Activated CD4-positive, alpha-beta T cell treated with anti-CD3 and anti-CD28 coated beads, Interleukin-2, amount 50 U/mL, for 16 hours (primary cell): ENCODE measurements at places on chromosomes 12 and 14.

DNA sequence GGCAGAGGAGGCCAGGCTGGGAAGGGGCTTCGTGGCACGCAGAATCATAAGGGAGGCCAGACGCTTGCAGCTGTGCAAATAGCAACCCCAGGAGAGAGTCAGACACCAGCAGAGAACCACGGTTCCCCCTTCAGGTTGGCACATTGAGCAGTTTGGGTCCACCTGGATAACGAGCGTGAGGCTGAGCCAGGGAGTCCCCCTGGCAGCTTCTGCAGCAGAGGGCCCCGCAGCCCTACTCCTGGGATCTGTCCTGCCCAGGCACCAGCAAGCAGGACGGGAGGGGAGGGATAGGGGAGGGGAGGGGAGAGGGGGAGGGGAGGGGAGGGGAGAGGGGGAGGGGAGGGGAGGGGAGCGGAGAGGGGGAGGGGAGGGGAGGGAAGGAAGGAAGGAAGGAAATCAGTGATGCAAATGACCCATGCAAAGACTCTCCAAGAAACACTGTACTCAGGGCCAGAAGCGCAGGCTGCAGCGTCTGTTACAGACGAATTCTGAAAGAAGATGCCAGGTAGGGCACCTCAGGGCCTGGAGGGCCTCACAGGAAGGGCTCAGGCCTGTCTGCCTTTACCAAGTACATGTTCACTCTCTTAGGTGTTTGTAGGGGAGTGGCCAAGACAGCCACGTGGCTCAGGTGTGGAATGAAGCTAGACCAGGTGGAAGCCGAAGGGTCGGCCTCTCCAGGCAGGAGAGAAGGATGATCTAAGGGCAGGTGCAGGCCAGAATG lies 32.3 kb upstream of the MMP17 start:
- no peak for DNase-seq

DNA sequence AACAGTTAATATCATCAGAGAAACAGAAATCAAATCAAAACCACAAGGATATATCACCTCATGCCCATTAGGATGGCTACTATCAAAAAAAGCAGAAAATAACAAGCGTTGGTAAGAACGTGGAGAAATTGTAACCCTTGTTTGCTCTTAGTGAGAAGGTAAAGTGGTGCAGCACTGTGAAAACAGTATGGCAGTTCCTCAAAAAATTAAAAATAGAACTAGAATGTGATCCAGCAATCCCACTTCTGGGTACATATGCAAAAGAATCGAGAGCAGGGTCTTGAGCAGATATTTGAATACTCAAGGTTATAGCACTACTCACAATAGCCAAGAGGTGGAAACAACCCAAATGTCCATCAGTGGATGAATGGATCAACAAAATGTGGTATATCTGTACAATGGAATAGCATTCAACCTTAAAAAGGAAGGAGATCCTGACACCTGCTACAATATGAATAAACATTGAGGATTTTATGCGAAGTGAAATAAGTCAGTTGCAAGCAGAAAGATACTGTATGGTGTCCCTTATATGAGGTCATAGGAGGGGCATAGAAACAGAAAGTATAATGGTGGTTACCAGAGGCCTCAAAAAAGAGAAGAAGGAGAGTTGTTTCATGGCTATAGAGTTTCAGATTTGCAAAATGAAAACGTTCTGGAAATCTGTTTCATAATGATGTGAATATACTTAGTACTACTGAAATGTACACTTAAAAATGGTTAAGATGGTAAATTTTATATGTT lies 131.0 kb upstream of the EEA1 start:
- no peak for DNase-seq

DNA sequence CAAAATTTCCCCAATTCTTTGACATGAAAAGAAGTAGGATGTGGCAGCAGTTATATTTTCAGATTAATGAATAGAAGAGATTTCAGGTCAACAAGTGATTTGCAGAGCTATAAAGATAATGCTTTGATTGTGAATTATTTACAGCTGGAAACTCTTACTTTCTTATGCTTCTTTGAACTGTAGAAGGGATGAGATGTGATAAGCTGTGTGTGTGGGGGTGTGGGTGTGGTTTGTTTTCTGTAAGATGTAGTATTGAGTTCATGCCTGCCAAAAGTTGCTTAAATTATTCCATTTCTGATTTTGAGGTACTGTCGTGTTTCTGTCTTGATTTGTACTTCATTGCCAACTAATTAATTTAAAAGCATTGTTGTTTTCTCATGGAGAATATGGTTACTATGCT lies 22.7 kb downstream of the AEBP2 start:
- no peak for DNase-seq

- DNase-seq = no peak
Observed at GRCh38 chr12:55074806-55075205, 51.4 kb upstream of the OR9K2 start.

- DNase-seq = no peak
Observed at GRCh38 chr12:98769068-98769467, 124.0 kb downstream of the APAF1 start.

GRCh38 chr12:118336123-118336522 lies 36.6 kb downstream of the TAOK3 start:
- DNase-seq = no peak

DNA sequence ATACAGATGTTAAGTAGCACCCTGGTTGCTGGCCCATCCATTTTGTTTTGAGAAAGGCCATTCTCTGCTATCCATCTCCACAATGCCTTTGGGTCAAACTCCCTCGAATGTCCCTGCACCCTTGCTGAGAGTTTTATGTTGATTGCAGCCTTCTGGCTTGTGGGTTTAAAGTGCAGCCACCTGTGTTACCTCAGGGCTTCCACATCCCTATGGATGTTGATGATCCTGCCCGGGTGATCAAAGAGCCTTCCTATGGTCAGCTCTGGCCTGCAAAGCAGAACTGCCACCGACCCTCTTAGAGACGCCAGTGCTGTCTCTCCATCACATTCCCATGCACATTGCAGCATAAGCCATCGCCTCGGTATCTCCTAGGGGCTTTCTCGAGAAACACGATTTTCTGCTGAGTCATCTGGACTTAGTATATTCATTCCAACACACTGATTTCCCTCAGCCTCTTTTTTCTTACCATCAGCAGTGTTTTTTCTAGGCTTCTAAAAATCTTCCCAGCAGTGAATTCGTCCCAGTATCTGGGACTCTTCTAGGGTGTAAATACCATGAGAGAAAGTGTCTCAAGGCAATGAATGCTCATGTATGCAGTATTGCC lies 585.7 kb upstream of the TMEM132C start:
- DNase-seq = no peak

DNA sequence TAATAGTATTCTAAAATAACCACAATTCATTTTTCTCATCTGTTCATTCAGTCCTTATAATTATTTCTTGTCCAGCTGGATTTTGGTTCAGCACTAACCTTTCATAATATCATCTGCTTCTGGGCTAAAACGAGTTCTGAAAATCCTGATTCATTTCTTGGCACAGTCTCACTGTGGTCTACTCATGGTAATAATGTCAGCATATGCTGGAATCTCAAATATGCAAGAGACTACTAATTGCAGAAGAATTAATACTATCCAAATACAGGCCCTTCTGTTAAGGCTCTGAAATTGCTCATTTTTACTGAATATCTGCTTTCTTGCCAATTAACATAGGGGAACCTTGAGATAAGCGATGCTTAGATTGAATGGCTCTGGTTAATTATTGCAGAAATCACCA lies 597.1 kb downstream of the RPL10L start:
- DNase-seq = no peak

GRCh38 chr14:91144425-91145145 lies 30.7 kb downstream of the DGLUCY start:
- no peak for DNase-seq

DNA sequence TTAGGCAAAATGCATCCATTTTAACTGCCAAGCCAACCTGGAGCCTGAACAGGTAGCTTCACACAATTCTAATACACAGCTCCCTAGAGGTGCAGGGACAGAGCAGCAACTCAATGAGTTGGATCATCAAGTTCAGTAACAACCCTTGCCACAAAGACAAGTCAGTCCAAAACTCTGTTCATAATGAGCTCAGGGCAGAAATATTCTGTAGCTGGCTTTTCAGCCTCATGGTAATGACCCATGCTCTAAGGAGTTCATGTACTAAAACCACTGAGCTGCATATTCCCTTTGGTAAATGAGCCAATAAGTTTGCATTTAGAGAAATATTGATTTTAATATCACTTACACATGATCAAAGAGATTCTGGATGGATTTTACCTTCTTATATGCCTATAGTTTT lies 316.1 kb downstream of the SEC23A start:
- no peak for DNase-seq

GRCh38 chr12:107523775-107524535 lies 161.6 kb upstream of the PWP1 start:
- DNase-seq = no peak

DNA sequence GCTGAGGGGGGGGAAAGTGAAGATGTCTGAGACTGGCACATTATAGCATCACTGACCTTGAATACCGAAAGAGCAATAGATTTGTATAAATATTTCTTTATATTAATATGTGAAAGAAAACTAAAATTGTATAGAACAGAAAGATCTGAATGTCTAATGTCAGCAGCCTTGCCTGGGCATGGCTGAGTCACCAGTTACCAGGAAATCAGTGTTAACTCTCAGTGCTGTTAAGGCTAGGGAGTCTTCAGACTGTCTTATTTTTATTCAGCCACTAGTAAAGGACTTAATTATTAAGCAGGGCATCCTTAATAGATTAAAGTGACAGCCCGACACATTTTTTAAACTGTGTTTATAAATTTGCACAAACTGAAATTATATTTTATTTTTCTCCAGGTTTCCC lies 122.9 kb upstream of the AEBP2 start:
- DNase-seq = peak; percentile 15

DNA sequence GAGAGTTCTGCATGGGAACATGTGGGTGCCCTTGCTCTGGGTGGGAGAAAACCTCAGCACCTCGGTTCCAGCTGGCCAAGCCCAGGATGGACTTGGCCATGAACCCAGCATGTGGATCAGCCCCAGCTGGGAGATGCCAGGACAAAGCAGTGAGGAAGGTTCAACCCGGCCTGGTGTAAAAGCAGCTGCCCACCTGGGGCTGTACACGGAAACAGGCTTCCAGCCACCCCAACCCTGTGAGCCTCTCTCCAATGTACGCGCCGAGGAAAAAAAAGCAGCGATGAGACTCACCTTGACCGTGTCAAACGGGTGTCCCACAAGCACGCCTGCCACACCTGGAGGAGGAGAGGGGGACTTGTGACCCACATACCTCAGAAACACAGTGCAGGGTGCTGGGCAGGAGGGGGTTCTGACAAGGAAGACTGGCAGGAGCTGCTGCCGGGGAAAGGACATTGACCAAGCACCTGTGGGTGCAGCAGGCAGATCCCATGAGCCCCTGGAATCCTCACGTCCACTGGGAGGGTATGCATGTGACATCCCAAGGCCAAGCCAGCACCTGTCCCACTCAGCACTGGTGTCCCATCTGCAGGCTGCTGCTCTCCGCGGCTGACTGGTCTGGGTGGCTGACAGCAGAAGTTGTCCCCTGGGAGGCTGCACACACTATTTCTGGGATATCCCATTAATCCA lies 7.5 kb downstream of the SLC25A29 start:
- DNase-seq = no peak

- no peak for DNase-seq
Observed at GRCh38 chr12:130872179-130873096, 572 bp downstream of the RAN start.

- DNase-seq = no peak
Observed at GRCh38 chr14:83706231-83706954, 1823.6 kb upstream of the FLRT2 start.

- DNase-seq = no peak
Observed at GRCh38 chr14:80624581-80624980, 317.0 kb downstream of the CEP128 start.

GRCh38 chr14:104722938-104723650 lies 935 bp upstream of the ADSS1 start:
- DNase-seq = no peak

DNA sequence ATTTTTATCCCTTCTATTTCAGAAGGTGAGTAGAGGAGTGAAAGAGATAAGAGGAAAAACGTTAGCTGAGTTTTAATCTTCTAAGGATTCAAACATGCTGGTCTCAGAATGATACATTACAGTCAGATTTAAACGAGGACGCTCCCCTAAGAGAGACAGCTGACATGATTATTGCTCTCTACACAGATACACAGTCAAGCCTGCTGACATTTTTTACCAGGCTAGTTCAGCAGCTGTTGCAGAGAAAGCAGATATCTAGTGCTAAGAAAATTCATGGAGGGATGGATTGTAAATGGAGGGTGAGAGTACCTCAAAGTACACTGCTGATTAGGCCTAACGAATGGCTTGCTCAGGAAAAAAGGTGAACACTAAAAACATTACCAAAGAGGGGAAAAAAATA lies 31.9 kb upstream of the SOS2 start:
- no peak for DNase-seq

GRCh38 chr12:43241986-43242385 lies 310.0 kb downstream of the ADAMTS20 start:
- no peak for DNase-seq

GRCh38 chr14:35205737-35206136 lies 83.4 kb downstream of the PRORP start:
- no peak for DNase-seq

DNA sequence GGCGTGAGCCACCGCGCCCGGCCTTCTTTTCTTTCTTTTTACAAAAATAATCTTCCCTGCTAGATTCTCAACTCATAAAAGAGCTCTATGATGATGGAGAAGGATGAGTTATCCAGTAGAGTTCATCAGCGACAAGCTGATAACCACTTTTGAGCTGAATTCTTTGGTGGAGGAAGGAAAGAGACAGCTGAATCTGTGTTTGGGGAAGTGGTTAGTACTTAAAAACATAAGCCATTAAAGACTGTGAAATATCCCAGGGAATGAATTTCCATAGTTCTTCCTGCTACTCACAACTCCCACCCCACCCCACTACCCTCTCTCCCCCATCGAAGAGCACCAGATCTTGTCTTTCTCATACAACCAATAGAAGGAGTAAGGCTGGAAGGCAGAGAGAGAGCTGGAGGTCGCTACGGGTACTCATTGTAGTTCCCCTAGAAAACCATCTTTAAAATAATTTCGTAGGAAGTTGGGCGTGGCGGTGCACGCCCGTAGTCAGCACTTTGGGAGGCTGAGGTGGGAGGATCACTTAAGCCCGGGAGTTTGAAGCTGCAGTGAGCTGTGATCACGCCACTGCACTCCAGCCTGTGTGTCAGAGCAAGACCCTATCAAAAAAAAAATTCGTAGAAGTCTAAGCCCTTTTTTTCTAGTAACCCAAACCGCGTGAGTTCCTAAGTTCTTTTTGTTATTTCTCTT lies 647 bp upstream of the ESPL1 start:
- DNase-seq = peak; percentile 46

GRCh38 chr12:30980955-30981662 lies 54.6 kb downstream of the TSPAN11 start:
- no peak for DNase-seq

GRCh38 chr14:36663404-36664321 lies 2.0 kb downstream of the PAX9 start:
- no peak for DNase-seq

DNA sequence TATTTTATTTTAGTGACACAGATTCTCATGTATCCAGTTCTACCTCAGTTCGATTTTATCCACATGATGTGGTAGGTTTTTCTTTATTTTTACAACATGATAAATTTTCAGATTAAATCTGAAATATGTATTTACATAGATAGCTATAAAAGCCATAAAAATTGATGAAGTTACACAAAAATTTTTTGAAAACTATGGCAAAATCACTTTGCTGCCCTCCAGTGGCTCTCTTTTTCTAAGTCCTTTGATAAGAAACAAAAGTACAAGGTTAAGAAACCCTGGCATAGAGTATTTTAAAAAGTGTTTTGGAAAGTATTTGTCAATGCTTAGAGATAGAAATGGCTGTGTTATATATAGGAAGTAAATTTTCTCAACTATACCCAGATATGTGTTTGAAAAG lies 104.2 kb downstream of the PCNX1 start:
- DNase-seq = no peak
